ENCODE measurements at places on chromosomes 1 and 21.

DNA sequence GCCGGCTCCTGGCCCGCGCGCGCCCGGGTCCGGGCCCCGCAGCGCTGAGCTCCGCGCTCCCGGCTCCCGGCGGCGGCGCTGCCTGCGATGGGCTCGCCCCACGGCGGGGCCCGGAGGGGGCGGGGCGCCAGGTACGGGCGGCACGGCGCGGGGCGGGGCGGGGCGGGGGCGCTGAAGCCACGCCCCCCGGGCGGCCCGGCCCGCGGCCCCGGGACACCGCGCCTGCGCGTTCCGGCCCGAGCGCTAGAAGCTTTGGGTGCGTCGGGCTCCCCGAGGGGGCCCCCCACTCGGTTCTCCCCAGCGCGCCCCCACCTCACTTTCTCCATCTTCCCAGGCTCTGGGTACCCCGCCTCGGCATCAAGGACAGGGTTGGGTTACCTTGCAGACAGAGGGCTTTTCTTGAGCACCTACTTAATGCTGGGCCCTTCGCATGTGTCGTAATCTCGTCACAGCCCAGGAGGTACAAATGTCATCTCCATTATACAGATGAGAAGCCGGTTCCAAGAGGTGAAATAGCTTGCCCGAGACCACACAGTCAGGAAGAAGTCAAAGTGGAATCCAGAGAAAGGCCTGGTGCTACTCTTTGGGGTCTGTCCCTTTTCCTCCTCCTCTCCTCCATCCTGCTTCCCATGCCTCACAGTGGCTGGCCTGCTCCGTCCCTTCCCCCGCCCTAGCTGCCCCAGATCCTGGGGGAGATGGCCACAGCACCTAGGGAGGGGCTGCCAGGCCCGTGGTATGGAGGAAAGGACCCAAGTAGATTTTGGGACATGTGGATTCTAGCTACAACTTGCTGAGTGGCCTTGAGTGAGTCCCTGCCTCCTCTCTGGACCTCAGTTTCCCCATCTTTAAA is 46.5 kb downstream of the RAP1GAP start:
- no peaks in the 10 kb centered on the region for H3K36me3 ChIP-seq
- peaks cover 5% of the 10 kb centered on the region for H3K27me3 ChIP-seq
- no peak overlapping the region for H3K27ac ChIP-seq
- H3K4me1 ChIP-seq: no peaks in the 10 kb centered on the region
- no peak for DNase-seq

DNA sequence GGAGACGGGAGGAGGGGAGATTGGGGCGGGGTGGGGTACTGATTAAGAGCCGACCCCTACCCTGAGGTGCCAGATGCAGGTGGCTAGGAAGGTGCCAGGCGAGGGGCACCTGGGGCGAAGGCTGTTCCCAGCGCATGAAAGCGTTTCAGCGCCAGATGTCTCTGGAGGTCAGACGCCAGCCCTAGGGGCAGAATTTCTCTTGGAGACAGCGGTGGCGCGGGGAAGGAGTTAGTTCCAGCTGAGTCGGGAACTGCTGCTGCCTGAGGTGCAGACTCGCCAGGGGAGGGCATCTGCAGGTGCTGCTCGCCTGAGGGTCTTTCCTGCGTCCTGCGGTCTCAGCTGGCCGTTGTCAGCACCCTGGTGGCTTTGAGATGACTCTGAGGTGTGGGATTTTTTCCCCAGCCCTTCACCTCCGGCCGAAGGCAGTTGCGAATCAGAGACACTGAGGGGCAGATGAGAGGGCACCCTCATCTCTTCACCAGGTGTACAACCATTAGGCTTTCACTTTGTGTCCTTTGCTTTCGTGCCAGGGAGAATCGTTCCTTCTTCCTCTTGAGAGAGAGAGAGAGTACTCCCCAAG is 539 bp downstream of the CGN start:
- H3K4me1 ChIP-seq: no peaks in the 10 kb centered on the region
- H3K27me3 ChIP-seq: no peaks in the 10 kb centered on the region
- H3K27ac ChIP-seq: peak overlapping the region; percentile 68
- DNase-seq: peak; percentile 68

- H3K4me1 ChIP-seq: peaks cover 39% of the 10 kb centered on the region
- DNase-seq: no peak
Measured at GRCh38 chr1:58884706-58885661, 101.1 kb upstream of the JUN start.

GRCh38 chr1:110771245-110772022 is 96.7 kb upstream of the KCNA3 start:
- no peak overlapping the region for H3K4me3 ChIP-seq
- H3K27ac ChIP-seq: no peak overlapping the region
- DNase-seq: no peak
- H3K27me3 ChIP-seq: no peaks in the 10 kb centered on the region
- H3K4me1 ChIP-seq: no peaks in the 10 kb centered on the region

DNA sequence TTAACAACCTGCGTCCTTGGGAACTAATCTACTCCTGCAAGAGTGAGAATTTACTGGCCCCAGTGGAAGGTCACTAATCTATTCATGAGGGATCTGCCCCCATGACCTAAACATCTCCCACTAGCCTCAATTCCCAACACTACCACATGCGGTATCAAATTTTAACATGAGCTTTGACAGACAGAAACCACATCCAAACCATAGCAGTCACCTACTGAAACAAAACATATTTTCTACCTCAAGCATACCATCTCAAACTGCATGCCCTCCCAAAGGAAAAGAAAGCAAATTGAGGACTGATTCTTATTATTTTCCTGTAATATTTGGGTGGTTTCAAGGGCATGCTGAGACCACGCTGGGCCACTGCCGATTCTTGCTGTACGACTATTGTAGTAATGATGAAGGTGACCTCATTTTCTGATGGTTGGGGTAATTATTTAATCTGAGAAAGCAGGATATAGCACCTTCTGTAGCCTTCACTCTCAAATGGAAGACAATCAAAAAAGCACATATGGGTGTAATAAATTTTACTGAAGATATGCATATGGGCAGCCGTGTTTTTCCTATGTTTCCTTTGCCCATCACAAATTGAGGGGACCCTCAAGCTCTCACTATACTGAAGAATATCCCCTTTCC is 13.2 kb upstream of the GBP5 start:
- H3K27me3 ChIP-seq: no peaks in the 10 kb centered on the region
- H3K36me3 ChIP-seq: no peaks in the 10 kb centered on the region
- peaks cover 6% of the 10 kb centered on the region for H3K4me1 ChIP-seq
- no peak overlapping the region for H3K27ac ChIP-seq

DNA sequence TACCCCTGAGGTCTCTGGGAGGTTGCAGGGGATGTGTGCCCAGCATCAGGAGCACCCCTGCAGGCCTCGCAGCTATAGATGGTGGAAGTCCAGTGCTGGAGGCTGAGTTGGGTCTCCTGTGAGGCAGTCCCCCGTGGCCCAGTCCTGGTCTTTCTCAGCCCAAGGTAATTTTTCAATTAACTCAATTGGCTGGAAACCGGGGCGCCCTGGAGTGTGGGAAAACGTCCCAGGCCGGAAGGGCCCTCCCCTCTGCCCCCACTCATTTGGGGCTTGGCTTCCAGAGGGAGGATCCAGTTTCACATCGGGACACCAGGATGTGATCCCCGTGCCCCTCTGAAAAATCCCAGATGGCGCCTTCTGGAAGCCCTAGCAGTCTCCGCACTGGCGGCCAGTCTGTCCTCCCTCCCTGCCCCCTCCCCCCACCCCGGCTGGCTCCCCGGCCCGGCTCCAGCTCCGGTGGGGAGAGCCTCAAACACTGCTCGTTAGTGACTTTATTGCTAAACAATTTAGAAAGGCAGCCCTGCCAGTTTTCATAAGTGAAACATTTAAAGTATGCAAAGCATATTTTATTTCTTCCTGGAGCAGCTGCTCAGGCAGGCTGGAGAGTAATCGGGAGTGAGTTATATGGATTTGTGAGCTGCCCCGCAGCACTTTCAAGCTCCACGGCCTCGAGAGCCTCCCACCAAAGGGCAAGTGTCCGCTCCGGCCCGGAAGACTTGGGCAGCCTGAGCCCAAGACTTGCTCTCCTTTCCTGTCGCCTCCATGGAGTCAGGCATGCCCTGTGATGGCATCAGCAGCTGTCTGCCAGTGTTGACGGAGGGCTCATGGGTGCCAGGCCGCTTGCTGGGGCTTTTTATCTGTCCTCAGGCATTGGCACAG is 208.2 kb upstream of the TMEM51 start:
- peak; percentile 85 for DNase-seq
- H3K4me3 ChIP-seq: peak overlapping the region; percentile 39
- no peaks in the 10 kb centered on the region for H3K36me3 ChIP-seq

GRCh38 chr1:43367904-43368645 is at the start of gene ELOVL1:
Gene ELOVL1, minus strand, starts transcription at chr1:43368011. Its CDS starts 2,402 bp downstream, at chr1:43365609.
- DNase-seq: peak; percentile 96
- H3K27me3 ChIP-seq: no peaks in the 10 kb centered on the region
- H3K27ac ChIP-seq: peak within 1 kb of the TSS; percentile 96
- peak within 1 kb of the TSS; percentile 96 for H3K4me3 ChIP-seq

GRCh38 chr1:230713915-230714764 is at the start of gene AGT:
Gene AGT, minus strand, starts transcription at chr1:230714122. Its CDS starts 3,299 bp downstream, at chr1:230710823.
- DNase-seq: peak; percentile 16
- no peaks in the 10 kb centered on the region for H3K36me3 ChIP-seq
- H3K27me3 ChIP-seq: no peaks in the 10 kb centered on the region
- peaks cover 9% of the 10 kb centered on the region for H3K4me1 ChIP-seq

DNA sequence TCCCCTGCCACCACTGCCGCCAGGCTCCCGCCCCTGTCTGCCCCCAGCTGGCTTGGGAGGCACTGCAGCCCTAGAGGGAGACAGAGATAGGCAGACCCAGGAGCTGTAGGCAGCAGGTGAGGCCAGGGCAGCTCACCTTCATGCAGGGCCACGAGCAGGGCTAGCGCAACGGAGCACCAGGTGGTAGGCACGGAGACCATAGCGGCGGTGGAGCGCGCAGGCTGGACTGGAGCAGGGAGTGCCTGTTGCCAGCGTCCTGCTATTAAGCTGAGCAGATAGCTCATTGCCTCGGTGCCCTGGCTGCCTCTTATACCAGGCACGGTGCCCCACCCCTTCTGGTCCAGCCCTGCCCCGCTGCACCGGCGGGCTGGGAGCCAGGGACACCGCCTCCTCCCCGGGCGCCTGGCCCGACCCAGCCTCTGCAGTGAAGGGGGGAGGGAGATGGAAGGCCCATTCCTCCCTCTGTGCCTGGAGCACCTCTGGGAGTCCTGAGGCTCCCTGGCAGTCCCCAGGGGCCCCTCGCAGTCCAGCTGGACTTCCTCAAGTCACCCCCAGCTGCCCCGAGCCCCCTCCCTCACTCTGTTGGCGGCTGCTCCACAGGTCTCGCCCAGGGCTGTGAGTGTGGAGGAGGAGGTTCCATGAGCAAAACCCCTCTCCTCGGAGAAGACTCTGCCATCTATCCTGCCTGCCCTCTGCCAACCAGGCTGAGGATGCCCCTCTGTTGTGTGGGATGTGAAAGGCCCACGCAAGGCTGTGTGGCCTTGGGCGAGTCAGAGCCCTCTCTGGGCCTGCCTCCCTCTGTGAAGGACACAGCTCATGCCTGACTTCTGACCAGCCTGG is at the start of gene EDN2:
TSS of gene EDN2 (minus strand) at position 282 of the 840 bp plus-strand sequence. CDS start at position 200, 82 bp downstream.
- DNase-seq: no peak
- H3K27ac ChIP-seq: no peak within 1 kb of the TSS
- no peaks in the 10 kb centered on the region for H3K27me3 ChIP-seq
- H3K36me3 ChIP-seq: no peaks in the 10 kb centered on the region
- H3K4me3 ChIP-seq: no peak within 1 kb of the TSS
- H3K4me1 ChIP-seq: peaks cover 22% of the 10 kb centered on the region

- H3K36me3 ChIP-seq: no peaks in the 10 kb centered on the region
- H3K27ac ChIP-seq: no peak overlapping the region
- H3K27me3 ChIP-seq: no peaks in the 10 kb centered on the region
- H3K4me3 ChIP-seq: no peak overlapping the region
Measured at GRCh38 chr1:21539933-21540332, 30.7 kb downstream of the ALPL start.

- H3K36me3 ChIP-seq: no peaks in the 10 kb centered on the region
- H3K4me1 ChIP-seq: no peaks in the 10 kb centered on the region
- peak; percentile 44 for DNase-seq
Measured at GRCh38 chr1:204858363-204858821, 12.3 kb upstream of the NFASC start.

- no peaks in the 10 kb centered on the region for H3K27me3 ChIP-seq
- no peak for DNase-seq
- no peak overlapping the region for H3K27ac ChIP-seq
- H3K4me3 ChIP-seq: peak overlapping the region; percentile 59
Measured at GRCh38 chr1:231603598-231604275, 22.9 kb upstream of the DISC1 start.

DNA sequence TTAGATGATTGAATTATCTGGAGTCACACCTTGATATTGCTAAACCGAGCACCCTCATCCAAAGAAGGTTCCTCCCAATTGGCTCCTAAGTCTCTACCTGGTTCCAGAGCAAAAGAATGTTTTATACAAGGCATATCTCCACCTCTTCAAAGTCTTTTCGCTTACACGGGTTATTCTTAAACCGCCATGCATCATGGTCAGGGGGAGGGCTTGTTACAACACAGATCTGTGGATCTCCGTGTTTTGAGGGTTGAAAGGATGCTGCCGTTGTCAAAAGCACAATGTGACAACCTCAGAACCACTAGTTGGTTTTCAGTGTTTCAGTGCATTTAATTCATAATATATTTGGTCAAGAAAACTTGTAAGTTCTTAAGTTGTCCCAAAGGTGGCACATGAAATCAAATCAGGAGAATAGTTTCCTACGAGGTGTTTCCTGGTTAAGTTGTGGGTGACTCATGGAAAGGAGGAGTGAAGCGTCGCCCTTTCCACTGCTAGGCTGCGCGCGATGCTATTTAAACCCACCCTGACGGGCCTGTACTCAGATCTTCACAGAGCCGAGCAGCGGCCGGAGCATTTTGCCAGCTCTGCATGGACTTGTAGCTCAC is 1531.6 kb upstream of the TPTE start:
- H3K27me3 ChIP-seq: no peaks in the 10 kb centered on the region
- H3K27ac ChIP-seq: no peak overlapping the region
- no peaks in the 10 kb centered on the region for H3K4me1 ChIP-seq
- H3K36me3 ChIP-seq: no peaks in the 10 kb centered on the region

GRCh38 chr1:243179720-243180119 is 75.4 kb downstream of the CEP170 start:
- no peak overlapping the region for H3K4me3 ChIP-seq
- no peaks in the 10 kb centered on the region for H3K36me3 ChIP-seq
- DNase-seq: no peak

GRCh38 chr1:117860896-117861610 is 68.4 kb downstream of the GDAP2 start:
- no peak overlapping the region for H3K4me3 ChIP-seq
- no peak for DNase-seq
- no peak overlapping the region for H3K27ac ChIP-seq
- H3K27me3 ChIP-seq: no peaks in the 10 kb centered on the region
